ENCODE measurements at places on chromosomes 4 and X.

GRCh38 chr4:41887821-41888686 lies 47.2 kb upstream of the TMEM33 start:
- DNase-seq = peak; percentile 54

GRCh38 chrX:38831949-38832348 lies 30.7 kb downstream of the MID1IP1 start:
- DNase-seq = no peak

- DNase-seq = no peak
Measured at GRCh38 chr4:52687696-52688095, 28.6 kb upstream of the USP46 start.

- DNase-seq = no peak
Measured at GRCh38 chrX:12811658-12812057, 20.4 kb downstream of the PRPS2 start.

- peak; percentile 17 for DNase-seq
Measured at GRCh38 chrX:24668111-24668510, 21.0 kb upstream of the PCYT1B start.

GRCh38 chr4:65665771-65666523 lies 4.3 kb downstream of the EPHA5 start:
- no peak for DNase-seq

- DNase-seq = peak; percentile 63
Measured at GRCh38 chr4:7901311-7901885, 38.3 kb downstream of the AFAP1 start.

DNA sequence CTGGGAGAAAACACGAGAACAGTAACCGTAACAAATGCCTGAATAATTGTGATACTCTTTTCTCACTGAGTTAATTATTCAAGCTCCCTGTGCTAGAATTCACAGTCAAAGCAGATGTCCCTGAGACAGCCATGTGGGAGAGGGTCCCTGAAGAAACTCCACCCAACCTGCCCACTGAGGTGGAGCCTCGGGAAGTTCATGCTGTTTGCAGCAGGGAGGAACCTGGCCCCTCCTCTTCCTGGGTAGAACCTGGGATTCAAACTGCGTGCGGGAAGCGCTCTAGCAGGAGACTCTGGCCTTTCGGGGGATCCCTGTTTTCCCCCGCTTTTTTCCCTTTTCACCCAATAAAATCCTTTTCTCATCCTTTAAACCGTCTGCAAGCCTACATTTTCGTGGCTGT lies 20.2 kb upstream of the RHOH start:
- no peak for DNase-seq

GRCh38 chr4:126242679-126243390 lies 928.1 kb downstream of the FAT4 start:
- DNase-seq = no peak

DNA sequence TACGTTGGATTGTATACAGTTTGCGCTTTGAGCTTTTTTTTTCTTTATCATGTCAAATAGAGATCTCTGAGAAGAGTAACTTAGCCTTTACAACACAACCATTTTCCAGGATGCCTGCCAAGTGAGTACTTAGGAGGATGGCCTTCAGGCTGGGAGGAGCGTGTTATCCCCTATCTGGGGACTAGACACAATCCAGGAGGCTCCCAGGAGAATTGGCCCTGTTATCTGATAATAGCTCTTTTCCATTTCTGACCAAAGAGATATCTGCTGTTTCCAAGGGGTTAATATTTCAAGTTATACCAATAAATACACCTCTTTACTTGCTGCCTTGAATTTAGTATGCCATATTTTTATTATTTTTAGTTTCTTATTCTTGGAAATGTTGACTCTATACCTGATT lies 169.5 kb upstream of the SMARCAD1 start:
- peak; percentile 90 for DNase-seq

GRCh38 chr4:98639523-98639922 lies 18.9 kb downstream of the TSPAN5 start:
- DNase-seq = no peak

DNA sequence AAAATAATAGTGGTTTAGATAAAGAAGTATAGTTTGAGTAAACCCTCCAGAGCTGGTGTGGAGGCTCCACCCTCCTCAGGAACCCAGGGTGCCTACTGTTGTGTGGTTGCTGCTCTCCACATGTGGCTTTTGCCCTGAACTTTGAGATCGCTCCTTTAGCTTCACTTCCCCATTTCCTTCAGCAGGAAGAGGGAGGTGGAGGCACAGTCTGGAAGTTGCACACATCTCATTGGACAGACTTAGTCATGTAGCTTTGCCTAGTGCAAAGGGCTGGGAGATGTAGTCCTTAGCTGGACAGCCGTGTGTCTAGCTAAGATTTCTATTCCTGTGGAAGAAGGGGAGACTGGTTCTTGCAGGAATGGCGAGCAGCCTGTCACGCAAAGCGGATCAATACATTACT lies 37.9 kb downstream of the RGS12 start:
- no peak for DNase-seq

GRCh38 chrX:153726286-153727122 lies 1.8 kb downstream of the ABCD1 start:
- DNase-seq = peak; percentile 85

- DNase-seq = no peak
Measured at GRCh38 chr4:98518559-98519267, 139.7 kb downstream of the TSPAN5 start.

- no peak for DNase-seq
Measured at GRCh38 chrX:155179346-155179997, 36.8 kb upstream of the VBP1 start.

DNA sequence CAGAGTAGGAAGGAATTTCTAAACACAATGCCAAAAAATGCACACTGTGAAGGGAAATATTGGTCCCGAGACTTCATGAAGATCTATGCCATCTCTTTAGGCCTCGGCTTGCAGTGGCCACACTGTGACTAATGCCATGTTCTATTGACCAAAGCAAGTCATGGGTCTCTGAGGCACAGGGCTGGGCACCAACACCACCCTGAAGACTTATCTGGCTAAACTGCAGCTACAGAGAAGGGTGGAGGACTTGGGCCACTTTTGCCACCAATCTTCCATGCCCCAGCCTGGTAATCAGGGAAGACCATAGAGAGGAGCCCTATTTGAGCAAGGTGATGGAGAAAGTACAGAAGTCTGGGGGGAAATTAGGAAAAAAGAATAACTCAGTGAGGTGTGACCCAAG lies 42.1 kb downstream of the HMX1 start:
- DNase-seq = no peak

- no peak for DNase-seq
Measured at GRCh38 chr4:99847362-99847976, 30.8 kb downstream of the DAPP1 start.

GRCh38 chrX:20529711-20530110 lies 263.0 kb upstream of the RPS6KA3 start:
- DNase-seq = no peak

DNA sequence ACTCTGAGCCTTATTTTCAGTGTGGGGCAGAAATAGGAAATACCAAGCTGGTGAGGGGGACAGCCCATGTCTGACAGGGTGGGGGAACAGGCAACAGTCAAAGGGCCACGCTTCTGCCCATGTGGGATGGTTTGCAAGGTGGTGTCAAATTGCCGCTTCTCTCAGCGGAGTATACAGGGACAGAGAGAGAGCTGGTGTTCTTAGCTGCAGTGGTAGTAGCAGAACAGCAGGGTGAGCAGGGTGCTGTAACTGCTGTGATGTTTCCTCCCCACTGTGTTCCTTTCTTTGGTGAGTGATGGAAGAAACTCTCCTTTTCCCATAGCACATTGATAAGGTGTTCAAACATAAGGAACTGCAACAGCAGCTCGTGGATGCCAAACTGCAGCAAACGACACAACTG lies 37.9 kb downstream of the RBBP7 start:
- DNase-seq = no peak

DNA sequence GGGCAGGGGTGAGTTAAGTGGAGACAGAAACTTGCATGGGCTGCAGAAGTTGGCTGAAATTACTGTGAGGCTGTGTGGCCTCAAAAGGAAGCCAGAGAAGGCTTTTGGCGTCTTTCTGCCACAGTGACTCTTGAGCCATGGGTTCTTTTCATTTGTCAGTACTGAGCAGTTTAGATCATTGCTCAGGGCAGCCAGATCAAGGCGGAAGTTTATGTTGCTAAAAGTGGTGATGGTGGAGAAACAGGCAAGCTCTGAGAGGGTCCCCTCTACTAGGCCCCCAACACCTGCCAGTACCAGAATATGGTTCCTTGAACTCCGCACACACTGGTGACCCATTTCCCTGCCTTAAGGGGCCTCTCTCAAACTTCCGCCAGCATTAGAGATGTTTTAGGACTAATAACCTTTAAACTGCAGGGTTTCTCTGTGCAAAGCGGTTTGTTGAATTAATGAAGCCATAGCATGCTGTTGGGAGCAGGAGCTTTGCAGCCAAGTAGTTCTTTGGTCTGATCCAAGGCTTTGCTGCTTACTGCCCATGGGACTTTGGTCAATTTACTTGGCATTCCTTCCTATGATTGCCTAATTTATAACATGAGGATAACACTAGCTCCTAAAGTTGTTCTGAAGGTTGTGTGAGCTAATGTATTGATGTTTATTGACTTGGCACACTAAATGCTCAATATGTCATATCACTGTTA lies 34.5 kb downstream of the RNF175 start:
- DNase-seq = no peak

- no peak for DNase-seq
Measured at GRCh38 chr4:148454835-148455234, 12.6 kb upstream of the NR3C2 start.

- no peak for DNase-seq
Measured at GRCh38 chrX:108331126-108331909, 106.9 kb downstream of the COL4A6 start.

DNA sequence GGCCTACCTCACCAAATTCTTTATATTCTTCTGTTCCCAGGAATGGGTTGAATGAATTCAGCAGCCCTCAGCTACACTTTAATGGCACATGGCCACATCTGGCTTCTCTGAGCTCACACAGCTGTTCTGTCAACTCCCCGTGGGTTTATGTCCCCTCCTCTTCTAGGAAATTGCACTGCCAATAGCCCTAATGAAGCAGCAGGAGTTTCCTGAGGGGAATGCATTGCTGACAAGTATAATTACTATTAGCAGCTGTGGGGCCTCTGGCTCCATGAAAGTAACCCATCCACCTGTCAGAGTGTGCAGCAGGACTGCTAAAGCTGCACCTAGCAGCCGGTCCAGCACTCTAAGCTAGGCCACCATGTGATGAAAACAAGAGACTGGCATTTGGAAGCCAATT lies 50.3 kb downstream of the FTHL17 start:
- DNase-seq = no peak

DNA sequence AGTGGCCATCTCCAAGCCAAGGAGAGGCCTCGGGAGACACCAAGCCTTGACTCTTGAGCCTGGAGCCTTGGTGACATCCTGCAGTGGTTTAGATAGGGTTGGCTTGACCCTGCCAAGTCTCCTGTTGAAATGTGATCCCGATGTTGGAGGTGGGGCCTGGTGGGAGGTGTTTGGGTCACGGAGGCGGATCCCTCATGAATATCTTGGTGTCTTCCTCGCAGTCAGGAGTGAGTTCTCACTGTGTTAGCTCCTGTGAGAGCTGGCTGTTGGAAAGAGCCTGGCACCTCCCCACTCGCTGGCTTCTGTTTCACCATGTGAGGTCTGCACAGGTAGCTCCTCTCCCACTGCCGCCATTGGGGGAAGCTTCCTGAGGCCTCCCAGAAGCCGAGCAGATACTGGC lies 38.8 kb downstream of the ADRA2C start:
- no peak for DNase-seq

- no peak for DNase-seq
Measured at GRCh38 chrX:56068274-56068758, 163.8 kb upstream of the KLF8 start.

DNA sequence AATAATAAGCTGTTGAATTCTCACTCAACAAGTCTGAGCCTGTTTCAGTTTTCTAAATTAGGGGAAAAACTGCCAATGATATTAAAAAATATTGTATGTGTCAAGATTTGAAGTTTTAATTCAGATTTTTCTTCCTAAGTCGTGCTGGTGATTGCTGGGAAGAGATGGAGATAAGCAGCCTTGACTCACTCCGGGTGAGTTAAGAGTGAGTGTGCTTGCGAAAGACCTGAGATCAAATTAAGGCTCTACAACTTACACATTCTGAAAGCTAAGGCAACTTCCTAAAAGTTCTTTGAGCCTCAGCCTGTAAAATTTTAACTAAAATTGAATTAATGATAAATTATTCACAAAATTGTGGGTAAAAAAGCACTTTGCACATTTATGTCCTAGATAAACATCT lies 1441.2 kb downstream of the PCDH7 start:
- DNase-seq = no peak

DNA sequence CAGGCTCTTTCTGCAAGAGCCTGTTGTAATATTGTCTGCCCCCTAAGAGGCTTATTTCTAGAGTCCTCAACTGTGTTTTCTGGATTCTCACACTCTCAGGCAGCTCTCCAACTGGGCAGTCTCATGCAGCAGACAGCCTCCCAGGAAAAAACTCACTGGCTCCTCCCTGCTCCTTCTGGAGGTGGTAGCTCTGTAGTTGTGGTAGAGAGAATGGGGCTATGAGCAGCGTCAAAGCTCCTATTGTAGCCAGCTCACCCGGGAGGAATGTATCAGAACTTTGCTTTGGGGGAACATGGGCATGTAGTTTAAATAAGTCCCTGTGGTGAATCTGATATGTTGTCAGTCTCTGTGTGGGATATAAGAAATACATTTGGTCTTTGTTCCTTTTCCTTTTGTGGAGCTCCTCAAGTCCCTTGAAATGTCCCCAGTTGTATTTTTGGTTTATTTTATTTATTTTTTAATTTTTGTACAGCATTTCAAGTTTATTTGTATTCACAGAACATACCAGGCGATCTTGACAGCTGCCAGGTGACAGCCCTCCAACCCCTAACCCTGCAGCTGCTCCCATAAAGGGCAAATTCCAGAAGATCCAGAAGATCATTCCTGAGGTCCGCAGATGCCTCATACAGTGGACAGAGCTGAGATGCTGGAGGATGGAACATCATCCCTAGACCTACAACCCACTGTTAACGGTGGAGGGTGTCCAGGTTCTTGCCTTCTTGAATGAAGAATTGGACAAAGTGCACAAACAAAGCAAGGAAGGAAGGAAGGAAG lies 45.7 kb downstream of the TRIM61 start:
- DNase-seq = no peak

GRCh38 chr4:8266508-8266907 lies 3.0 kb upstream of the HTRA3 start:
- no peak for DNase-seq

- DNase-seq = no peak
Measured at GRCh38 chrX:68433155-68433980, at the start of gene OPHN1. OPHN1 (minus strand) TSS chrX:68433495; CDS start chrX:68433020, 475 bp downstream.

- DNase-seq = peak; percentile 100
Measured at GRCh38 chr4:51842554-51843308, at the start of gene DCUN1D4. DCUN1D4 (plus strand) TSS chr4:51843153; CDS start chr4:51843243, 90 bp downstream.

DNA sequence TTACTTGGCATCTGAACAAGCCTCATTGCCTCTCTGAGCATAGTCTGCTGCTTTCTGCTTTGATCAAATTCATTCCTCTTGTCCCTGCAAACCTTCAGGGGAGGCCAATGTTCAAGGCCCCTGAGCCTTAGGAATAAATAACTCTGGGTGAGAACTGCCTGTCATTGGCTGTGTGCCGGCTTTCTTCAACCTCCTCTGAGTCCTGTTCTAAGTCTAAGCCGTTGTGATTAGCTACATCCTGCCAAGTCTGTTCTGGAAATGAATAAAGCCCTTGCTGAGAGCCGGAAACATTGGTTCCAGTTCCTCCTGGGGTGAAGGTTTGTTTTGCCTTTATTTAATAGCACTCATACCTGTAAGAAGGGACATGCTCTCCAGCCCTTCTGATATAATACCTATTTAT lies 13.8 kb downstream of the RNF4 start:
- no peak for DNase-seq

All from BE2C (cell line).